Germinal center (tissue), 1 donor: ENCODE measurements at places on chromosomes 11 and 22.
A peak's percentile ranks its signal among the peaks of the same experiment; 100 is the strongest.

- no peak for DNase-seq
Observed at GRCh38 chr11:131136486-131136885, 220.2 kb upstream of the SNX19 start.

DNA sequence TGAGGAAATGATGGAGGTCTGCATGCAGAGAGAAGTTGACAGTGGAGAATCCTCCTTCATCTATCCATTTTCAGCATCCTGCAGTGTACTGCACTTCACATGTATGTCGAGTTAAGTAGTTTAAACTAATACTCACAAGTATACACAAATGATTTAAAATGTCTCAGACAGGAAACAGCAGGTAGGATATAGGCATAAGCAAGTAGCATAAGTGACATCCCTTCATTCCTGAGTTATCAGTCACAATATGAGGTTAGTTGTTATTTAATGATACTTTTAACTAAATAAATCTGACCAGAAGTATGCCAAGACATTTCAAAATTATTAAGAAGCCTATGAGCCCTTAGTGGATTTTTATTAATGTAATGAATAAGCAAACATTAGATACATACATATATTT lies 37.4 kb downstream of the MTMR2 start:
- DNase-seq, result no peak

- no peak for DNase-seq
Observed at GRCh38 chr11:95148406-95148805, 58.8 kb downstream of the ENDOD1 start.

GRCh38 chr11:45045683-45046471 lies 95.2 kb upstream of the TP53I11 start:
- no peak for DNase-seq

- no peak for DNase-seq
Observed at GRCh38 chr11:34464591-34465051, 25.9 kb downstream of the CAT start.

DNA sequence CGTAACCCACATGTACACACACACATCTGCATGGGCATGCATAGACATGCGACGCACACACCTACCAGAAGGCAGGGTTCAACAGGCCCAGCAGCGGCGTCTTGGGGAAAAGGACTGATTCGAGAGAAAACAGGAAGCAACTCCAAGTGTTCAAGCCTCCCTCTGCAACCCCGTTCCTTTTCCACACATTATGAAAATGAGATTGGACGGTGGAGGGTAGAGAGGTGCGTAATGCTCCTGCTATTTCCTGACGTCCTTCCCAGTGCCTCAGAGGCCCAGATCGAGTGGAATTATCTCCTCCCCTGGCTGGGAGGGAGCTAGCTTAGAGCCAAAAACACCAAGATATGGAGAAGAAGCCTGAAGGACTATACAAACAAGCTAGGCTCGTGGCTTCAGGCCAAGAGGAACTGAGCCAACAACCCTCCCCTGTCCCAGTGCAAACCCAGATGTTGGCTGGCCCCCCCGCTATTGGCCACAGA lies 289.2 kb downstream of the MN1 start:
- no peak for DNase-seq

DNA sequence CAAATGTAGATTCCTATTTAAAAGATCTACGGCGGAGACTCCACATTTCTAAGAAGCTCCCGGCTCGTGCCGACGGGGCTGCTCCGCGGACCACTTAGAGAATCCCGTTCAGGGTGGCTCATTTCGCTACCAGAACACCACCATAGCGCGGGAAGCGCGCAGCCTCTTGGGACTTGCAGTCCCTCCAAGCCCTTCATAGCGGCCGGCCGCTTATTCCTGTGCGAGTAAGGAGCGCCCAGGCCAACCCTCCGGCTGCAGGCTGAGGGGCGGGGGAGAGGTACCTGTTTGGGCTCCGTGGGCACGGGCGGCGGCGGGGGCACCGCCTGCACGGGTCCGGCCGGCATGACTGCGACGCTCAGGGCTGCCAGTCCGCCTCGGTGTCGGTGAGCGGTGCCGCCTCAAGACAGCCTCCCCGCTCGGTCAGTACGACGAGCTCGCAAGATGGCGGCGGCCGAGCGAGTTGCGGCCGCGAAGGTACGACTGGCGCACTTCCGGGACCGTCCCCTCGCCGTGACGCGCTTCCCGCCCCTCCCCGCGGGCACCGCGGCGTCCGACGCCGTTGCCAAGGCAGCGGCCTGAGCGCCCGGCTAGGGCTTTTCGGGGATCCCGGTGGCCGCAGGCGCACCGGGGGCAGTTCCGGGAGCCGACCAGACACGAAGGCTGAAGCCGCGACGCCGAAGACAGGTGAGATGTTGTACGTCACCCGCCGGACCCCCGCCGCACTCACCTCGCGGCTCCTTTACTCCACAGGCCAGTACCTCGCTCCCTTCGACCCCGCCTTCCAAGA lies at the start of the genes CCDC157 and SF3A1:
Gene CCDC157, plus strand, starts transcription at position 559 of the 787 bp plus-strand sequence. CDS start 8,994 bp downstream, outside the sequence.
Gene SF3A1, minus strand, starts transcription at position 446 of the 787 bp plus-strand sequence. Its CDS starts 102 bp downstream, at position 344.
- peak; percentile 92 for DNase-seq

DNA sequence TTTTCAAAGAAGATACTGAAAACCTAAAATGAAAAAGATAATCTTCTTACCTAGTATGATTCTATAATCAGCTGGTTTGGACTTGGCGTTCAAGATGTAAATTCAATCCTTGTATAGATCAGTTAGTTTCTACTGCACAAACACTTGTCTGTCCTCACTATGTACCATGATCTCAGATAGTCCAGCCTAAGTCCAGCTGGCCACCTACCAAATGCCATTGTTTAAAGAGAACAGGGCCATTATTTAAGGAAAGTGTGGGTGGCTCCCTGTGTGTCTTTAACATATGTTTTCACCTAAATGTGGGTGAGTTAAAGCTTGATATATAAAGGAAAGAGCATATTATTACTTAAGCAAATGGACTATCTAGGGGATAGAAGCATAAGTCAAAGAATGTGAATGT lies 38.6 kb downstream of the BLID start:
- no peak for DNase-seq

- DNase-seq, result peak; percentile 66
Observed at GRCh38 chr22:17639247-17639741, 737 bp downstream of the BCL2L13 start.

- no peak for DNase-seq
Observed at GRCh38 chr11:92259861-92260260, 35.2 kb downstream of the FAT3 start.

DNA sequence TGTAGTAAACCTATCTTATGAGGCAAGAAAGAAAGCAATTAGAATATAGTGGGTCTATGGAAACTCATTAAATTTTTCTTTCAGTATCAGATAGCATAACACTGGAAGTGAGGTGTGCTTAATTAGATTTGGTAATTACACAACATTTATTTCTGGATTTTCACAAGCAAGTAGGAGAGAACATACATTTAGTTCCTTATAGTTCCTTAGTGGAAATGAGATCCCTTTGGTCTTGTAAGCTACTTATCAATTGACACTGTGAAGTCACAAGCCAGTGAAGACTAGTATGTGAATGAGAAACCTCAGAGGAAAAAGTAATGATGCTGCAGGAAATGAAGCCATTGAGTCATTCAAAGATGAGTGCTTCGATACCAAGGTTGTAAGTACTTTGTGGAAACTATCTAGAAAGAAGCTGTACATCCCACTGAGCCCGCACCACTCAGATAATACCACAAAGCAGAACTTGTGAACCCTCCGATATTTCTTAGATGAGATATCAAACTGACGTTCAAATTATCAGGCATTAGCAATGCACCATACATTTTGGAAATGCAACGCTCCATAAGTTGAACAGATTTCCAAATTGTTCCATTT lies 53.5 kb downstream of the ENTHD1 start:
- DNase-seq, result no peak

DNA sequence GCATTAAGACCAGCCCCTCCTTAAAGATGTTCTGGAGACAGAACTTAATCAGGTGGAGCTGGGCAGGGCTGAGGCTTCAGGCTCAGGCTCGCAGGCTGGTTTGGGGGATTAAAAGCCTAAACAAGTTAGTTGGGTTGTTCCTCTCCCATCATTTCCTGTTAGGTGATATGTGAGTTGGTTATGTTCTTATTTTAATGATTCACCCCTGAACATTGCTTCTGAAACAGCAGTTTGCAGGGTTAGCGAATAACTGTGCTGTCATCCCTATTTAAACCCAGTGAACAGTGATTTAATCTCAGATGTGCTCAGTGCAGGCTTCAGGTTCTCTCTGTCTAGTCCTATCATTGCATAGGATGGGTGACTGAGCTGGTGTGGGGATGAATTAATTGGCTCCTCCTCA lies 47.4 kb upstream of the BIRC3 start:
- no peak for DNase-seq

DNA sequence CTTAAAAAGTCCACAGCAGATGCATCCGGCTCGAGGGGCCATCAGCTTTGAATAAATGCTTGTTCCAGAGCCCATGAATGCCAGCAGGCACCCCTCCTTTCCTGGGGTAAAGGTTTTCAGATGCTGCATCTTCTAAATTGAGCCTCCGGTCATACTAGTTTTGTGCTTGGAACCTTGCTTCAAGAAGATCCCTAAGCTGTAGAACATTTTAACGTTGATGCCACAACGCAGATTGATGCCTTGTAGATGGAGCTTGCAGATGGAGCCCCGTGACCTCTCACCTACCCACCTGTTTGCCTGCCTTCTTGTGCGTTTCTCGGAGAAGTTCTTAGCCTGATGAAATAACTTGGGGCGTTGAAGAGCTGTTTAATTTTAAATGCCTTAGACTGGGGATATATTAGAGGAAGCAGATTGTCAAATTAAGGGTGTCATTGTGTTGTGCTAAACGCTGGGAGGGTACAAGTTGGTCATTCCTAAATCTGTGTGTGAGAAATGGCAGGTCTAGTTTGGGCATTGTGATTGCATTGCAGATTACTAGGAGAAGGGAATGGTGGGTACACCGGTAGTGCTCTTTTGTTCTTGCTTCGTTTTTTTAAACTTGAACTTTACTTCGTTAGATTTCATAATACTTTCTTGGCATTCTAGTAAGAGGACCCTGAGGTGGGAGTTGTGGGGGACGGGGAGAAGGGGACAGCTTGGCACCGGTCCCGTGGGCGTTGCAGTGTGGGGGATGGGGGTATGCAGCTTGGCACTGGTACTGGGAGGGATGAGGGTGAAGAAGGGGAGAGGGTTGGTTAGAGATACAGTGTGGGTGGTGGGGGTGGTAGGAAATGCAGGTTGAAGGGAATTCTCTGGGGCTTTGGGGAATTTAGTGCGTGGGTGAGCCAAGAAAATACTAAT lies 1.9 kb downstream of the NEAT1 start:
- DNase-seq, result no peak

DNA sequence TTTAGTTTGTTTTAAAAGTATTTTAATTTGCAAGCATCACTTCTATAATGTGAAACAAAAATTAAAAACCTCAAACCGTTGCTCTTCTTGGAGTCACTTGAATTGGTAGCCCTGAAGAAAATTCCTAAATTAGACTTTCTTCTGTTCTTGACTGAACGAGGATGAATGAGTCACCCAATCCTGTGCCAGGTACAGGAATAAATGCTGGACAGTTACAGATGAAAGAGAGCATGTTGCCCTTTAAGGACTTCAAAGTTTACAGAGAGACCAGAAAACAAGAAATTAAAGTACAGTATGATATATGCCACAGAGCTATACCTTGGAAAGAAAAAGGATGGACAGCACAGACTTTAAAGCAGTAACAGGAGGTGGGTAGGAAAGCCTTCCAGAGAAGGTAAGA lies 41.3 kb upstream of the CXCR5 start:
- DNase-seq, result no peak

DNA sequence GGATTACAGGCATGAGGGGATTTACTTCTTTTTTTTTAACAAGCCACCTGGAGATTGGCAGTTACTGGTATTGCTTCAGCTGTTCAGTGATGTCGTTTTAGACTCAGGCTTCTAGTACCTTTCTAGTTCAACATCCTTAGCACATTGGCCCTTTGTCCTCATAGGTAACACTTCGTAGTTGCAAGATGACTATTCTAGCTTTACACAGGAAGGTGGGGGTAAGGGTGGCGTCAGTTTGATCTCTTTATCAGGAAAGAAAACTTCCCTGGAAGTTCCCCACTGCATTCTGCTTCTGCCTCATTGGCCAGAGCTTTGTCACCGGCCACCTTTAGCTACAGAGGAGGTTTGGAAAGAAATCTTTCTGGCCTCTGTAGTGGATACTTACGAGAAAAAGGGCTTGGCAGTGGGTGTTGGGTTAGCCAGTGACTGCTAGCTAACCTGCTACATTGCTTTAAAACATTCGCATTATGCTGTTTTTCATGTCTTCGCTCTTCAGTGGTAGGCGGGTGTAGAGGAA lies 40.7 kb downstream of the SFI1 start:
- DNase-seq, result no peak

GRCh38 chr11:1618231-1618630 lies 3.7 kb downstream of the KRTAP5-4 start:
- DNase-seq, result no peak

GRCh38 chr11:95559899-95560298 lies 229.7 kb downstream of the FAM76B start:
- DNase-seq, result no peak

- no peak for DNase-seq
Observed at GRCh38 chr11:69219991-69220390, 64.3 kb downstream of the SMIM38 start.

GRCh38 chr22:45149671-45150070 lies 14.1 kb upstream of the NUP50 start:
- no peak for DNase-seq

DNA sequence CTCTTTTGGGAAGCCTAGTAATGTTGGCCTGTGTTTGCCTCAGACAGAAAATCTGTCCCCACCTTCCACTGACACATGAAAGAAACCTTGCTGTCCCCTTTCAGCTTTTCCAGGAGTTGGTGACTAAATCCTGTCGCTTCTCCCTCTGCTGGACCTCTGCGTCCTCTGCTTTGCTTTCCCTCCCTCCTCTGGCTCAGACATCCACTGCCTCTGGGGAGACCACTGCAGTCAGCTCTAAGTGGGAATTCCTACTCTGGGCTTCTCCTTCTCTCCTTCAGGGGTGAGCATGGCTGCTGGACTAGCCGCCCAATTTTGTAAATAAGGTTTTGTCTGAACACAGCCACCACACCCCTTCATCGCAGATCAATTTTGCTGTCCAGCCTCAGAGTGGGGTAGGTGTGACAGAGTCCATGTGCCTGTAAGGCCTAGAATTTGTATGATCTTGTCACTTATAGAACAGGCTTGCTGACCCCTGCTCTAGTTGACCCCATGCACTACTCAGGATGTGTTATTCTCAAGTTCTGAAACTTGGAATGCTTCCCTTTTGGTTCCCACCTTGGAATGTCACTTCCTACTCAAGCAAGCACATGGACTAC lies 23.0 kb downstream of the LRRC74B start:
- DNase-seq, result no peak

GRCh38 chr22:20516399-20516798 lies 9.0 kb downstream of the MED15 start:
- no peak for DNase-seq

- no peak for DNase-seq
Observed at GRCh38 chr11:1457856-1458255, 28.7 kb downstream of the MOB2 start.

GRCh38 chr11:199782-200181 lies 6.9 kb downstream of the SCGB1C1 start:
- no peak for DNase-seq

GRCh38 chr22:50674606-50675552 lies 2.3 kb downstream of the SHANK3 start:
- DNase-seq, result peak; percentile 22

- no peak for DNase-seq
Observed at GRCh38 chr11:74520316-74520715, 26.8 kb upstream of the LIPT2 start.

GRCh38 chr11:26276798-26277424 lies 55.0 kb upstream of the ANO3 start:
- peak; percentile 20 for DNase-seq

- no peak for DNase-seq
Observed at GRCh38 chr11:12854829-12855228, 154.3 kb upstream of the RASSF10 start.
